ENCODE measurements at places on chromosomes 4 and X.

- no peak for DNase-seq
These were observed 641.3 kb downstream of the RPA4 start for GRCh38 chrX:97524997-97525396.

- DNase-seq: no peak
These were observed 4.6 kb downstream of the HCFC1 start for GRCh38 chrX:153966841-153967535.

- no peak for DNase-seq
These were observed 1.8 kb downstream of the WDR44 start for GRCh38 chrX:118347736-118348135.

- no peak for DNase-seq
These were observed 47.3 kb downstream of the STIM2 start for GRCh38 chr4:26907731-26908599.

- DNase-seq: peak; percentile 56
These were observed 37.4 kb downstream of the UGT2B4 start for GRCh38 chr4:69458184-69458826.

GRCh38 chrX:152912106-152912505 is 14.2 kb downstream of the ZNF185 start:
- no peak for DNase-seq

- no peak for DNase-seq
These were observed 12.8 kb downstream of the TMPRSS11E start for GRCh38 chr4:68460085-68460484.
